ENCODE measurements at places on chromosomes 2 and 18.

DNA sequence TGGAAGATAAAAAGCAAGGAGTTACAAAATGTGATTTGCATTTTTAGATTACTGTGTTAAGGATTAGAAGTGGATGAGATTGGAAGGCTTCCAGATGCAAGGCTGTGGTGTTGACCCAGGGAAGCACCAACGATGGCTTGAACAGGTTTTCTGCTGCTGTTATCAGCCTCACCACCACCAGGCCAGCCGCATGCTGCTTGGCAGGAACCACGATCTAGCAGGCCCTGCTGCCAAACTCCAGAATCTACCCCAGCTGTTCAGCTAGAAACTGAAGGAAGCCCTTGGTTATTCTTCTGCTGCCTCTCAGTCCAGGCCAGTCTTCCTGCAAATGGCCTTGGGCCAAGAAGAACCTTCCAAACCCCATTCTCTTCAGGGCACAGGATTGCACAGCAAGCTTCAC lies 133.9 kb downstream of the MTCL1 start:
- no peak for DNase-seq

- DNase-seq, result no peak
These were observed 538.9 kb upstream of the REG3G start for GRCh38 chr2:78486565-78486964.

- no peak for DNase-seq
These were observed 76.9 kb downstream of the CCDC93 start for GRCh38 chr2:117936871-117937428.

DNA sequence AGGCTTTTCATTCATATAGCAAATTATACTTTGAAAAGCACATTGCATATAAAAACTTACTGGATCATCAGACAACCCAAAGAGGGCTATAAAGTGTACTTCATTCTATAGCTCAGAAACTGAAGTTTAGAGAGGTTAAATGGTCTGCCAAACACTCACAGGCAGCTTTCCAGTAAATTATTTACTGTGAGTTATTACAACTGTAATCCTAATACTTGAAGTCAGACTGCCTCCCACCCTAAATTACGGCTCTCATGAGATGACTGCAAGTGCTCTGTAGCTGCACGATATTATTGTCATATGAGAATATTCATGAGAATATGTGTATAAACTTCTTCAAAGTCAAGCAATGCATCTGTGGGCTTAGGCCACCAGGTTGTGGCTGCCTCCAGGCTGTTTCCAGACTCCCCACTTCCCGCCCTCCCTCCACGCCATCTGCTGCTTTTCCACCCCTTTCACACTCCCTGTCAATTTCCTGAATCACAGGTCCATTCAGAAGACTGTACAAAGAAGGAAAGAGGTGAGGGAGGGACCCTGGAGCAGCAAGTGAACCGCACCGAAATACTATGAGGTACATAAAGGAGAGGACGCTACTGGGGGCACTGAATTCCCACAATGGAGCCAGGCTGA lies 111.1 kb upstream of the SPOPL start:
- DNase-seq, result no peak

DNA sequence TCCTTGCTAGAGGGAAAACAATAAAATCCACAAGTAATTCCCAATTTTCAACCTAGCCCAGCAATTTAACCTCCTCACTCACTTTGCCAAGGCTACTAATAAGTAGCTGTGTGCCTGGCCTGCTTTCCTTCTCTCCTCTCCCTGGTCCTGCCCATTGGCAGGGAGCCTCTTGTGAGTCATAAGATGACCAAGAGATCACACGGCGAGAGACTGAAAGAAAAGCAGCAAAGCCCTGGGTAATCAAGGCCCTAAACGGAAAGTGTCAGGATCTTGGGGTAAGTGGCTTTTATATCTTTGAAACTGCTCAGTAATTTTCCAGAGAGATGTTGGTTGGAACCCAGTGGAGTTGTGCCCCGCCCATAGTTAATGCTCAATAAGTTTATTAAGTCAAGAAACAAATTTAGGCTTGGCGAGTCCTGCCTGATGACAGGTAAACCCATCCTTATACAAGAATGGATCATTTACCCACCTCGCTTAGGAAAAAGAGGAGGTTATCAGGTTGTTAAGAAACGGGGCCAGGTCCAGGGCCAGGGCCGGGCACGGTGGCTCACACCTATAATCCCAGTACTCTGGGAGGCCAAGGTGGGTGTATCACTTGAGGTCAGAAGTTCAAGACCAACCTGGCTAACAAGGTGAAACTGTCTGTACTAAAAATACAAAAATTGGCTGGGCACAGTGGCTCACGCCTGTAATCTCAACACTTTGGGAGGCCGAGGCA lies 10.0 kb upstream of the ADAM17 start:
- DNase-seq, result no peak

- no peak for DNase-seq
These were observed 12.1 kb upstream of the RHOB start for GRCh38 chr2:20434588-20435294.

DNA sequence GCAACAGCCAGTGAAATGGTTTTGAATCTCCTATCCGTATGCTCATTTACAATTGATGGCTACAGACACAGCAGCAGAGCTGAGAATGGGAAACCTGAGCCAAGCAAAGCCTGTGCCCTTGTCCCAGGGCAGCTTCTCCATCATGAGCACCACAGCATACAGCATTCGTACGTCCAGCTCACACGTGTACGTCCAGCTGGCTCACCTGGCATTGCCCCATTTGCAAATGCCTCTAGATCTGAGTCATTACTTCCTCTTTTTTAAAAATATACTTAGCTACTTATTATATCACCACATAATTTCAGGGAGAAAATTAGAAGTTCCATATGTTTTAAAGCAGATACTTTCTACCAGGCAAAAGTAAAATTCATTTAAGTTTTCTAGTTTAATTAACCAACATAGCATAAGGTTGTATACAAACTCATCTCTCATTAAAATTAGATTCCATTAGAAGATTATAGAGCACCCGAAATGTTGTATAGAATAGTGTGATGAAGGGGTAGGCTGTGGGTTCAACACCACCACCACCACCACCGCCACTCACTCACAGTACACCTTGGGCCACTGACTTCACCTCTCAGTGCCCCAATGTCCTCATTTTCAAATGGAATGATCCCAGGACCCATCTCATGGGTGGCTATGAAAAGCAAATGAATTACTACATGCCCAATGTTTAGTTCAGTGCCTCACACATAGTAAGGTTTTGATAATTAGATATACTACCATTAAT lies 31.4 kb upstream of the TMEM177 start:
- DNase-seq, result no peak

GRCh38 chr2:241739651-241740050 lies 5.2 kb downstream of the D2HGDH start:
- no peak for DNase-seq

GRCh38 chr2:232789082-232789481 lies 12.7 kb upstream of the KCNJ13 start:
- DNase-seq, result no peak

GRCh38 chr18:41226186-41226585 lies 728.8 kb upstream of the PIK3C3 start:
- DNase-seq, result no peak

DNA sequence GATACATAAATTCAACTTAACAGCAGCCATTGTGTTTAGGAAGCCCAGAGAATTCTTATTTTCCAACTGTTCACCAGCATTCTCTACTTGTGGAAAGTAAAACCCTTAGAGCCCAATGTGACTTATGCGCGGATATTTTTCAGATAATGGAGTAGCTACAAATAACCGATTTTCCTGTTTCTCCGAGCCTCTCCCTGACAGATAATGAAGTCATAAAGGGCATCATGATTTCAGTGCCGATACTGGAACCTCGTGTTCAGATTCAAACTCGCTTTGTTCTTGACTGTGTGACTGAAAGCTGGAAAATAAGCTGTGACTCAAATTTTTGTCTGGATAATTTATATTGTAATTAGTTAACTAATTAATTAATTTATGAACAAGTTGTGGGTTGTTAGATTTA lies 228.2 kb downstream of the VAPA start:
- no peak for DNase-seq

- no peak for DNase-seq
These were observed 70.5 kb upstream of the ZCCHC2 start for GRCh38 chr18:62452280-62452831.

DNA sequence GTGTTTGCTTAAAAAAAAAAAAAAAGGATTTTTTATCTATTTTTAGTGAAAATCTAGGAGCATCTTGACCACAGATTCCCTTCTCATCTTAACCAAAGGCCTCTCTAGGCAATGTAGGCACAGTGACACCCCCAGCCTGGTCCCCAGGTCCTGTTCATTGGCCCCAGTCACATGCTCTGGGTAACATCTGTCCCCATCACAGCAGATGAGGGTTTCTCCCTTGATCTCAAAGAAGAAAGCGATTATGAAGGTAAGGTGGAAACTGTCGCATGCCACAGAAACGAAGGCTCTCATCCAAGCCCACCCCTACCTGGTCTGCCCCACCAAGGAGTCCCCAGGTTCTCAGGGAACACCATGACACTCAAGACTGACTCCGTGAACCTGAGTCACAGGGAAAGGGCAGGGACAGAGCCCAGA lies 4.7 kb downstream of the HS6ST1 start:
- no peak for DNase-seq

GRCh38 chr2:106061611-106062349 lies 132.3 kb downstream of the UXS1 start:
- DNase-seq, result no peak

- no peak for DNase-seq
These were observed 52.5 kb downstream of the SDC1 start for GRCh38 chr2:20172273-20173055.

DNA sequence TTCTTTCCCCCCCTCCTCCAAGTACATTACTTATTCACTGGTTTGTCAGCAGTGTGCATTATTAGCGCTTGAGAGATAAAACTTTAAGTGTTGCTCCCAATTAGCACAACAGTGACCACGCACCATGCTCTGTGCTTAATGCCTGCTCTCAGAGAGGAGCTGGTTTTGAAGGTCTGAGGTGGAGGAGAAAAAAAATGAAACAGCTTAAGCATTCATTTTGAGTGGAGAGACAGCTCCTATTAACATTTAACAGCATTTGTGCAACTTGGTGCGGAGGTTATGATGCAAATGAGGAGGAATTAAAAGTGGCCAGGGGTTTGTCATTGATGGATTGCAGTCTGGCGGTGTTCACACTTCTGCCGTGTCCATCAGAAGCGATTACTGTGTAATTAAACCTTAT lies 141.8 kb downstream of the FIGN start:
- DNase-seq, result no peak

GRCh38 chr2:191710411-191710900 lies 32.5 kb downstream of the NABP1 start:
- DNase-seq, result no peak

DNA sequence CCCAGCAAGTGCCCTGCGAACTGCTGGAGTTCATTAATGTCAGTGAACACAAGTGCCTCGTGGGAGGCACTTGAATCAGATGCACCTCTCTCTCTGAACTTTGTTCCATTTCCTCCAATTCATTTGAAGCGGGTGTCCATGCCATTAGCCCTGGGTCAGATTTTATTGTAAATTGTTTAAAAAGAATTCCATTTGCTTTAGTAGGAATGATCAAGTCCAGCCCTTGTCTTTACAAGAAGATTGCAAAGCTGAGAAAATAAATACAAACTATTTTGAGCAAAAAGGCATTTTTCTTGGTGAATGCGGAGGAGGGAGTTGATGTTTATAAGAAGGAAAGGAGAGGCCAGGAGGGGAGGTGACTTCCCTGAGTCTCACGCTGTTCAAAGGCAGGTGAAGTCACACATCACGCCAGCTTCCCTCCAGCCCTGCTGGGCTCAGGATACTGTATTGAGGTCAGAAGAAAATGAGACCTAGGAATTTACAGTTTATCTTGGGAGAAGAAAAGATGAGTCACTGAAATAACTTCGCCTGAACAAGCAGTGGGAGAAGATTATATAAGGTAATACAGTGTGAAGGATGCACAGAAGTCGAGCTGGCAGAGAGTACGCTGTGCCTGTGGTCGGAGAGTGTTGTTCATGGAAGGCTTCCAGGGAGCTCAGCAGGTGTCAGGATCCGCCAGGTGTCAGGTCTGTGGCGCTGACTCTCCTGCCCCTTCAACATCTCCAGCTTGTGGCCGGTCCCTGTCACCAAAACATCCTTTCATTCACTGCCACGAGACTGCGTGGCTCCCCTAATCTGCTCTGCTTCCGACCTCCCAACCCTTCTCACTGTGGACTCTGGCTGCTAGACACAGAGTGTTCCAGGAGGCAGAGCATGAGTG lies 36.5 kb downstream of the EFR3B start:
- DNase-seq, result no peak

DNA sequence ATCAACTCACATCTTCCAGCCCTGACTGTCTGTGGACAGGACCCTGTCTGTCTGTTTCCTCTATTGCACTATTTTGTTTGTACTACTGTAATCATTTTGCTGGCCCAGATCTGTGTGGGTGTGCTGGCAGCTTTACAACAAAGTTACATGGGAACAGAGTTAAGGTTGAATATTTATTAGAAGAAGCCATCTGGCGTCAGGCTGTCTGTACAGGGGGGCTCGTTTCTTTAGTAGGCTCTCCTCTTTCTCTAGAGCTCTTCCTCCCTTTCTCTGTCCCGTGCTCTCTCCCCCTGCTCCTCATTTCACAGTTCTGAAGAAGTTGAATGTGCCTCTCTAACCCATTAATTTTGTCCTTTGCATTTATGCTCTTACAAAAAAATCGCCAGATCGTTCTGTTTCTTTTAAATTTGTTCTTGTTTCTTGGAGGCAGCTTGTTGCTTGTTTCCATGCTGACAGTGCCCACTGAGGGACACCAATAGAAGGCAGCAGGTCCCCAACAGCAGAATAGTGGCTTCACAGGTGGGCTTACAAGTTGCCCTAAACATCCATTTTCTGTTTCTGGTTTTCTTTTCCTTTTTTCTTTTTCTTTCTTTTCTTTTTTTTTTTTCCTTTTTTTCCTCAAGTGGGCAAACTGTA lies 315.2 kb upstream of the ZEB2 start:
- DNase-seq, result no peak

- no peak for DNase-seq
These were observed 7.8 kb upstream of the FZD7 start for GRCh38 chr2:202025816-202026215.

GRCh38 chr2:16404551-16405300 lies 260.9 kb downstream of the CYRIA start:
- DNase-seq, result no peak

DNA sequence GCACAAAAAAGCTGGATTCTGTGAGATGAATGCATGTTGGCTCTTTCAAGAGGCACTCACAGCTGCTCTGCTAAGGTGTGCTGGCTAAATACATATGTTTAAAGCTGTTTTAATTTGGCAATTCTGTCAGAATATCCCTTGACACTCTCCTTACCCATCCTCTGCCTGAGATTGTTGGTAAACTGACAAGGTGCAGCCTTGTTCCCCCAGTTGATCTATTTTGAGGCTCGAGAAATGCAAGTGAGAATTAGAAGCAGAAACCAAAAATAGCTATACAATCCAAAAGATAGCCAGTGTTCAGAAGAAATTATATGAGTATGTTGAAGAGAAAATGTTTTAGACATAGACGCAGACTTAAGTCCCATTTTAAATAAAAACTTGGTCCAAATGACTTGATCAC lies 971.7 kb upstream of the GYPC start:
- no peak for DNase-seq
